Esophagus squamous epithelium (tissue), 5 donors: ENCODE measurements at places on chromosomes 7 and 10.

DNA sequence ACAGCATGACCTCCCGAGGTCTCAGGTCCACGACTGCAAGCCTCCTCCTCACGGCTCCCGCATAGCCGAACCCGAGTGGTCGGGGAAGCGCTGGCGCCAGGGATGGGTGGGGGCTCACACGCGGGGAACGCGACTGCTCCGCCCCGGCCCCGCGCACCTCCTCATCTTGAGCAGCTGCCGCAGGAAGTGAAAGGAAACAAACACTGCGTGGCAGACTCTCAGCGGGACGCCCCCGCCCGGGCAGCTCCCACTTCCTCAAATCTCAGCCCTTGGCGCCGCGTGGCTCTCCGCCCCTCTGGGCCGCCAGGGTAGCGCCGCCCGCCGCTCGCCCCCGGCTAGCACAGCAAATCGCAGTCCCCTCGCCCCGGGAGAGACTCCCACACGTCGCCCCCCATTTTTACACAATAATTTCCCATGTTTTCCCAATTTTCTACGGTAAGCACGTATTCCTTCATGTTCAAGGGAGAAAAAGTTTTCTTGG, at the start of gene TMEM243:
Gene TMEM243 (minus strand): TSS at position 188 of the 481 bp plus-strand sequence. CDS start 229 bp downstream, outside the sequence.
- DNase-seq = peak; percentile 17

DNA sequence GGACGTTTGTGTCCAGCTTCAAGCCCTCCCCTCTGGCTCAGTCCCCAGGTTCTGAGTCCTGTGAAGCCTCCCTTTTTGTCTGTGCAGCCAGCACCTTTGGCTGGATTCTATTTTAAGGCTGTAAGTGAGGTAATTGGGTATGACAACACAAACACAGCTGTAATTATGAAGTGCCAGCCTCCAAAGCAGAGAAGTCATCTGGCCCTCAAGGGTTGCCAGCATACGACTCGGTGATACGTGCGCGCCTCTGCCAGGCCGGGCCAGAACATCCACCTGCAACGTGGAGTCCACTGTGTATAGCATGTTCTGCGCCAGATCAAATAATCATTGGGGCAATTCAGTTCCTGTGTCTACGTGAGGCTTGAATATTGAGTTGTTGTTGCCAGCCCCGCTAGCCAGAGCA, 6.7 kb upstream of the FAM180A start:
- DNase-seq = no peak

GRCh38 chr10:12720217-12720981, 281.1 kb downstream of the CCDC3 start:
- DNase-seq = no peak

DNA sequence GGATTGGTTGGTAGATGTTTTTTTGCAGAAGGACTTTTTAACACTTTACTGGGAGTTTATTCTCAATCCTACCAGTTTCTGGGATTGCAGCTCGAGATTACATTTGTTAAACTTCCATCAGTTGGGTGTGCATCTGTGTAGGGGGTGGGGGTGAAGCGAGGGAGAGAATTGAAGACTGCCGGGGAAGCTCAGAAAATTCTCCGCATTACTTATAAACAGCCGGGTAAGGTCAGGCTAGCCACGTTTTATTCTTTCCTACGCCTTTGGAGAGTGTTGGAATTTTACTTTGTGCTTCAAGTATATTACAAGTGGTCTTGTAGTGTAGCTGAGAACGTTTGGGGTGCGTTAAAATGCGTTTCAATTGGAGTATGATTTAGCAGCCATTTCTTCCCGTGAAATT, 1.1 kb downstream of the PALS2 start:
- no peak for DNase-seq
